ENCODE measurements at places on chromosomes 6 and 20. TPM values are rescaled to one million over a fixed set of nuclear protein-coding genes. Genes with fewer than 3 reads are reported as not detected.

The LSM14B gene
- polyA plus RNA-seq, result 13.0 TPM

The WFDC12 gene
- not detected for polyA plus RNA-seq

The HLA-DRB5 gene
- 20.7 TPM for polyA plus RNA-seq

The ZNF831 gene
- under 0.01 TPM for polyA plus RNA-seq
